Stimulated activated CD4-positive, alpha-beta T cell treated with anti-CD3 and anti-CD28 coated beads, TNF-alpha, amount 100 ng/mL, for 1 hour (primary cell): ENCODE measurements at places on chromosomes 2 and 18.
A peak's percentile ranks its signal among the peaks of the same experiment; 100 is the strongest.

GRCh38 chr2:3516831-3517230, 2.5 kb downstream of the ADI1 start:
- DNase-seq, result no peak

- no peak for DNase-seq
These were observed 14.5 kb downstream of the CABYR start for GRCh38 chr18:24153397-24153796.

DNA sequence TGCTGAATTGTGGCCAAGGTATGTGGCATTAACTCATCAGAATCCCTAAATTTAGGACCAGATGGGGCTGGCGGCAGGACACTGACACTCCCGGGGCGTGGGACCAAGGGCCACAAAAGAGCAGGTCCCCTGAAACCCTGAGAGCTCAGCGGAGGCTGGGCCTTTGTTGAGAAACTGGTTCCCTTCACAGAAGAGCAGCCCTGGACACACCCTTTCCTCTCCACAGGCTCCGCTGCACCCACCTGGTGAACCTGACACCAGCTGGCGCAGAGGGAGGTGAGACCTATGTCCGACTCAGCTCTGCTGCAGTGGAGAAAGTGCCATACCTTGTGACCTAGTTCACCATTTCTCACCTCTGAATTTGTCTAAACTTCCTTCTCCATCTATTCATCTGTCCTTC, 119.5 kb downstream of the RTP5 start:
- DNase-seq, result no peak

DNA sequence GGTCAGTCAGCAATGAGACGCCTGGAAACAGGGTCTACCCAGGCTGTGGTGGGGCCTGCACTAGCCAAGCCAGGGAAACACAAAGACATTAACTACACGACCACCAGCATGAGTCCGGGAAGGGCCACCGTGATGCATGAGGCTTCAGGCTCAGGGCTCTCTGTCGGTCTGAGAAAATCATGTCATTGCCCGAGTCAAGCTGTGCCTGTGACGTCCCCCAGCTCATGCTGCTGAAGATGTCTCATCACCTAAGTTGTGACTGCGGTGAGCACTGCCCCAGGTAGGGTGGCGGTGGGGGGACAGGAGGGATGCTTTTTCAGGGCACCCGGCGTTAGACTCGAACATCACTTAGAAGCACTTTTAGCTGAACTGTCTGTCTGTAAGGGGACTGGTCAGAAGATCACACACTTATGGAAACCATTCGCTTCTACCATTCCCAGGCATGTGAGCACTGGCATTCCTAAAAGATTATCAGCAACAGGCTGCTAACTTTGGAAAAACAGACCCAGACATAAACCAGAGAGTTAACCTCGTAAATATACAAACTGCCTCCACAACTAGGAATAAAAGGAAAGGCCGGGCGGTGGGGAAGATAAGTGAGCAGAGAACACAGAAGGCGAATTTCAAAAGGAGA, 234.5 kb downstream of the HDAC4 start:
- DNase-seq, result no peak

DNA sequence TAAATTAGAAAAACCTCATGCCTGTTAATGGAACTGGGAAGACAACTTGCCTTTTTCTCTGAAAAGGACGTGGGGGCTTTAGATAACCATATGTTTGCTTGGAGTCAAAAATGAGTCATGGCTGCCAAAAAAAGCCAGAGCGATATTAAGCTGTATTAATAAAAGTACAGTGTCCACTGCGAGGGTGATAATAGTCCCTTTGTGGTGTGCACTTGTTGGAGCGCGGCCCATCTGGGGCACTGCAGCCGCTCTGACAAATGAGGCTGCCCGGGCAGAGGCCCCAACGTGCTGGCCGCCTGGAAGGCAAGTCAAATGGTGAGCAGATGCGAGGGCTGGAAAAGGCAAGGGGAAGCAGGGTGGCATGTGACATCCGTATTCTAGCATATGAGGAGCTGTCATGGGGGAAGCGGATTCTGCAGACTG, 103.3 kb upstream of the NCK2 start:
- DNase-seq, result no peak

- peak; percentile 7 for DNase-seq
These were observed 62.1 kb downstream of the DPP4 start for GRCh38 chr2:162011706-162012564.

DNA sequence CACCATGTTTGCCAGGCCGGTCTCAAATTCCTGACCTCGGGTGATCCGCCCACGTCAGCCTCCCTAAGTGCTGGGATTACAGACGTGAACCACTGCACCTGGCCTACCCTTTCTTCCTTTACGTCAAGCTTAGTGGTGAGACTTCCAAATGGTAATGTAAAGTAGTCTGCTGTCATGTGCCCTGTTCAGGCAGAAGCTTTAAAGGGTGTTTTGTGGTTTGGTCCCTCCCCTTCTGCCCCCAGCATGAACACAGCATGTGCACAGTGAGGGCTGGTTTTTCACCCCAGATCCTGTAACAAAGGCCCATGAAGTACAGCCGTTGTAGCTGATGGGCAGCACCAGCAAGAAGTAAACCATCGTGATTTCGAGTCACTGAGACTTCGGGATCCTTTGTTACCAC, 2.7 kb upstream of the DTYMK start:
- DNase-seq, result peak; percentile 12

DNA sequence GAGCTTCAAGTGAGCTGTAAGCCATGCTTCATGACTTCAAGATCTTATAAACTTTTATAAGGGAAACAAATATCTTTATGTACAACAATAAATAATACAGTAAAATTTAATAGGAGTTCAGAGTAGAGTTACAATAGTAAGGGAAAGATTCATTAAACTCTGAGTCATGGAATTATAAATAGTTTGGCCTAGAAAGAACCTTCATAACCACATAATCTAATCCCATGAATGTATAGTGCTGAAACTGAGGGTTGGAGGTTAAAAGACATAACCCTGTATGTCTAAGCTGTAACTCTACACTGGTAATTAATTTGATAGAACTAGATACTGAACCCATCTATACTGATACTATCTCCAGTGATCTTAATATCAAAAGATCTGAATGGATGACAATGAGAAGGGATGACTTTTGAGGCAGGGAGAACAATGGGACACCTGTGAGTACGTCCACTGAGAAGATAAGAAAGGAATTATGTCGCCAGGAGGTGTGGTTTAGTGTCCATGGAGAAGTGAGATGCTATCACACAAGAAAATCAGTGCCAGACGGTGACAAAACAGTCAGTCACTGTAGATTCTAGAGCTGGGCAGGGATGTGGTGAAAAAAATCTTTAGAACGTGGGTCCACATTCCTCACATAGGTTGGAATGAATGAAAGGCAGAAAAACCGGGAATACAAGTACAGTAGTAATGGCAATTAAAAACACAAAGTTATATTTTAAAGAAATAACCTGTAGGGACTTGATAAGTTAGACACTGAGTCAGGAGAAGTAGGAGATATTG, 1.1 kb downstream of the IL1F10 start:
- no peak for DNase-seq

DNA sequence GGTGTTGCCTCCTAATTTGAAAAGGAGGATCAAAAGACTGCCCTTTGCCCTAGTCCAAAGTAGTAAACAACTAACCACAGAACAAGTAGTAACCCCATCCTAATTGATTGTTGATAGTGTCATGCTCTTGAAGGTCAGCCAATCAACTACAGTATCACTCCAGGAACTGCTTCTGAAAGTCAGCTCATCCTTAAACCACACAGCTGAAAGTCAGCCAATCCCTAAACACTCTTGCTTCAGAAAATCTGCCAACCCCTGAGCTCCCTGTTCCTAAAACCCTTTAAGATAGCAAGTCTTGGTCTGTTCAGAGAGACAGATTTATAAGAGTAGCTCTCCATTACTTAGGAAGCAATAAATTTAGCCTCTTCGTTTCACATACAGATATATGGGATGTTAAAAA, 51.6 kb upstream of the CPO start:
- DNase-seq, result no peak

DNA sequence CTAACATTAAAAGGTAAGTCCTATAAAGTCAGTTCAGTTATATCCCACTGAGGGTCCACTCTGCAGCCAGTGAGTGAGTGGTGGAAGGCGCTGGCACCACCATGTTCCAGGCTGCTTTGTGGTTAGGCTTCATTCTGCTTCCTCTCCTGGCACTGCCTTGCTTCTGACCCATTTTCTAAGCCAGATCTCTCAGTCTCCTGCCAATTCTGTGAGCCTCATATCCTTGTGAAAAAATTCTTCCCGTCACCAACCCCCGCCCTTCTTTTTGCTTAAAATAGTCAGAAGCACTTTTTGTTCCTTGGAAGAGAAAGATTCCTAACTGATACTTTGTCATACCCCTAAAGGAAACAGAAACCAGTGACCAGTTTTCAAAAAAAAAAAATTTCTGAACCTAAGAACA, 139.8 kb upstream of the NCK2 start:
- no peak for DNase-seq

GRCh38 chr18:29164020-29164706, 987.2 kb upstream of the CDH2 start:
- no peak for DNase-seq

DNA sequence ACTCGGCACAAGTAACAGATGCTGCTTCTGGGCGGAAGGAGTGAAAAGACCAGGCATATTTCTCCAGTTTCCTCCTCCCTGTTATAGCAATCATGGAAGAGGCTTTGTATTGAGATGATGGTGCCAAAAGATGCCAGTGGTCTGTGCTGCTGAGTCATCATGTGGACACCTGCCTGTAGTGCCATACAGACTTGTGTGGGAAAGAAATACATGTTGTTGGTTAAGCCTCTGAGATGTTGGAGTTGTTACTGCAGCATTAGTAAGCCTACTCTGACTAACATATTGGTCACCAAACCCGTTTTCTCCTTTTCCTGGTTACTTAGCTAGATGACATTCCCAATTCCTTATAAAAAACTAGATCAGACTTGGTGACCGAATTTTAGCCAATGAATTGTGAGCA, 356.9 kb downstream of the ZNF521 start:
- DNase-seq, result no peak

GRCh38 chr2:150486539-150487484, 655 bp downstream of the RND3 start:
- DNase-seq, result no peak

- no peak for DNase-seq
These were observed 88.3 kb downstream of the SOWAHC start for GRCh38 chr2:109702250-109702985.

- DNase-seq, result no peak
These were observed 131.3 kb downstream of the CTIF start for GRCh38 chr18:48669991-48670750.

- DNase-seq, result no peak
These were observed 849 bp upstream of the VRK2 start for GRCh38 chr2:58045580-58046334.

DNA sequence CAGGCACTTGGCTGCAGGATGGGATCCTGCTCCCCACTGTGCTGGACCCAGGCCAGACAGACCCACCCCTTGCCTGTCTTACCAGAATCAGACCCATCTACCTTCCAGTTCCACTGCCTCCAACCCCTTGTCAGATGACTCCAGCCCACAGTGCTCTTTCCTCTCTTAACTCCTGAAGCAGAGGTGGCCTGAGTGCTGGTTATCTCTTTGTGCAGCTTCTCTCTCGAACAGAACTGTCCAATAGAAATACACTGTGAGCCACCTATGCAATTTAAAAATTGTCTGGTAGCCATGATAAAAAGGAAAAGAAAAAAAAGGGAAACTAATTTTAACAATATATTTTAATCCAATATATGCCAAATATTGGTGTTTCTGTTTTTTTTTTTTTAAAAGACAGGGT, 160.2 kb upstream of the SMAD2 start:
- no peak for DNase-seq

DNA sequence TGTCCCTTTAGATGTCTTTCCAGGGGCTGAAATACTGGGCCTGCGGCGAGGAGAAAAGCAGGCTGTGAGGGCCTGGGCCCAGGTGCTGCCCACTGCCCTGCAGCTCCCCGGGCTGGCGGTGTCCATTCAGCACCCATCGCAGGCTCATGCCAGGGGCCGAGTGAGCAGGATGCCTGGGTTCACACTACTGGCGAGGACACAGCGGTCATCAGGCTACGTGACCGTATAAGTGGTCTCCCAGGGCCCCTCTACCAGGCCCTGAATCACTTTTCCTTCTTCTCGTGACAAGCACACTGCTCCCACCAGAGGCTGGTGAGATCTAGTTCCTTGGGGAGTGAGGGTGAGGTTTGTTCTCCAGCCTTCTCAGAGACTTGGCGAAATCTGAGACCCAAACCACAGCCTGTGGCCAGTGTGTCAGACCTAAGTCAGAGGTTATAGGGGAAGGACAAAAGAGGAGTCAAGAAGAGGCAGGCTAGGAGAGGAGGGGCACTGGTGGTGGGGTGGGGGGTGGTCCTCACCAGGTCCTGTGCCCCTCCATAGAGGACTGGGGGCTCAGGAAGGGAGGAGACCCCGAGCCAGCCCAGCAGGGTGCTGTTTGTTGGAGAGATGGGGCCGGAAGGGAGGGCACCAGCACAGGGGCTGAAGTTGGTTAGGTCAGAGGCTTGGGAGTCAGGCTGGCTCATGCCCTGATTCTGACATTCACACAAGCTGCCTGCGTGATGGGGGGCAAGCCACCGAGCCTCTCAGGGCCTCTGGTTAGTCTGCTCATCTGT, 6.6 kb upstream of the SEMA4C start:
- no peak for DNase-seq

- no peak for DNase-seq
These were observed 45.8 kb downstream of the NEMP2 start for GRCh38 chr2:190488516-190489233.

DNA sequence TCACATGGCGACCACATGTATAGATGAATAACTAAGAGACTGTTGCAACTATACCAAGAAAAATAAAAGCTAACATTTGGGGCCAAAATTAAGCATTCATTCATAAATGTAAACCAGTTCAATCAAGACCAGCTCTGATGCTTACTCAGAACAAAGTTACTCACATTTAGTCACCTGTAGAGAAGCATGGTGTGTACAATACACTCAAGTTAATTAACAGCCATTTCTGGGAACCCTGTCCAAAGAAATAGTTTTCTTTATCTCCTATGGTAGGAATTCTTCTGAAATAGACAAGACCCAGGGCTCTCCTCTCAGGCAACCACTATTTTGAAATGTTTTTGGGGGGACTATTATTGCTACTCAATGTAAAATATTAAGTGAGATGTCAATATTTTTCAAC, 1.6 kb downstream of the SCN3A start:
- DNase-seq, result no peak

GRCh38 chr2:203914546-203915182, 21.9 kb upstream of the ICOS start:
- DNase-seq, result no peak

- DNase-seq, result no peak
These were observed 102.4 kb upstream of the ZFP36L2 start for GRCh38 chr2:43328832-43329231.

- no peak for DNase-seq
These were observed 169.2 kb downstream of the CDH20 start for GRCh38 chr18:61502472-61502871.
